ENCODE measurements at places on chromosomes 7 and 10.

- DNase-seq: no peak
Observed at GRCh38 chr10:132980426-132981172, 38.2 kb upstream of the CFAP46 start.

DNA sequence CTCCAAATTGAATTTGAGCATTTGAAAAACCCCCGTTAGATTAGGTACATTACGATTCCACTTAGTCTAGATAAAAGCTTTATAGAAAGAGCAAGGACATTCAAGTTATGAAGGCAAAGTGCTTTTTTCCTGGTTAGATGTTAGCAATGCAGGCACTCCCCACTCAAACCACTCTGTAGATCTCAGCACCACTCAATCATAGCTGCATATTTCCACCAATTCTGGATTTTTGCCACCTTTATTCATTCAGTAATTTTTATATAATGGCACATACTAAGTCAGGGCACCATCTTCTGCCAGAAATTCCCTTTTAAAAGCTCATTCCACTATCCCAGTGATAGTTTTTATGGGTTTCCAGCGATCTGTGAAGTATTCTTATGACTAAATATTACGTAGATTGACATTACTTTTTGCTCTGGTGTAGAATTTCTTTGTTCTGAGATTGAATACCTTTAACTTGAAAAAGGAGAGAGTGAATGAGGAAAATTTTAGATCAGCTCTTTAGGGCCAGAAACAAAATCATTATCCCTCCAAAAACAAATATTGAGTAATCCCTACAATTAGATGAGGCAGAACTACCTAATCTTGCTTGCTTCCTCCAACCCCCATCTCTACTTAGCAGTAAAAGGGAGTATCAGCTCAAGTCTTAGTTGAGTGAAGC is 51.6 kb downstream of the RNLS start:
- no peak for DNase-seq

GRCh38 chr10:3779158-3779741 is 5.8 kb downstream of the KLF6 start:
- no peak for DNase-seq

GRCh38 chr7:90853205-90853604 is 257.1 kb downstream of the CDK14 start:
- DNase-seq: no peak

DNA sequence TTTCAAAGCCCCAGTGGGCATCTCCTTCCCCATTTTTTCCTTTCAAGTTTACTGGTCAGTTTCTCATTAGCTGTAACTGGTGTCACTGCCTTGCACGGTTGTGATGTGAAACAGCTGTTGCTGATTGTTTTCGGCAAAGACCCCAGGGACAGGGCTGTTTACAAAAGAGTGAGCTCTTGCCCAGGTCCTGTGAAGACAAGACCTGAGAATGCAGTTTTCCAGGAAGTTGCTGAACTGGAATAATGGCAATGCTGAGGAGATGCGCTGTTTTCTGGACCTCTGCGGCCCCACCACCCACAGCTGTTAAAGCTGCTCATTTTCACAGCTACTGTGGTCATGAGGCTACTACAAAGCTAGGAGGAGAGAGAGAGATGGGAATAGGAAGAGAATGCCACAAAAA is 116.6 kb upstream of the RSU1 start:
- DNase-seq: no peak

- DNase-seq: no peak
Observed at GRCh38 chr10:16987976-16988610, 141.5 kb downstream of the CUBN start.

GRCh38 chr10:29795850-29796249 is 161.1 kb upstream of the SVIL start:
- no peak for DNase-seq

DNA sequence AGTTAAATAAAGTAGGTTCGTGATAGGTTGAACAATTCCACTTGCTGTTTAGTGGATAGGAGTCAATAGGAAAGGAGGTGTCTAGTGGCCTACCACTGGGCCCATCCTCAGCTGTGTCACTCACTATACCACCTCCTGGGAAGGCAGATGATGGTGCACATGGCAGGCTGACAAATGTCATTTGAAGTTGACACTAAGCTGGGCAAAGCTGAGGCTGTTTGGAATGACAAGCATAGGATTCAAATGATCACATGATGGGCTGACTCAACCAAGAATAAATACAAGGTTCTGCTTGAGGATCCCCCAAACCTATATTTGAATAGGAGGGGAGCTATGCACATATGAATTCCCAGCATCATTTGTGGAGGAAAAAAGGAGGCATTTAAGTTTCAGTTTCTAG is 489.8 kb downstream of the RPS24 start:
- DNase-seq: no peak

- no peak for DNase-seq
Observed at GRCh38 chr10:43953672-43954071, 305.0 kb upstream of the ZNF32 start.

- no peak for DNase-seq
Observed at GRCh38 chr10:33095867-33096815, 138.1 kb upstream of the ITGB1 start.

GRCh38 chr7:123675181-123675473 is 19.5 kb downstream of the LMOD2 start:
- DNase-seq: no peak

GRCh38 chr7:121442845-121443244 is 46.7 kb upstream of the FAM3C start:
- DNase-seq: no peak

DNA sequence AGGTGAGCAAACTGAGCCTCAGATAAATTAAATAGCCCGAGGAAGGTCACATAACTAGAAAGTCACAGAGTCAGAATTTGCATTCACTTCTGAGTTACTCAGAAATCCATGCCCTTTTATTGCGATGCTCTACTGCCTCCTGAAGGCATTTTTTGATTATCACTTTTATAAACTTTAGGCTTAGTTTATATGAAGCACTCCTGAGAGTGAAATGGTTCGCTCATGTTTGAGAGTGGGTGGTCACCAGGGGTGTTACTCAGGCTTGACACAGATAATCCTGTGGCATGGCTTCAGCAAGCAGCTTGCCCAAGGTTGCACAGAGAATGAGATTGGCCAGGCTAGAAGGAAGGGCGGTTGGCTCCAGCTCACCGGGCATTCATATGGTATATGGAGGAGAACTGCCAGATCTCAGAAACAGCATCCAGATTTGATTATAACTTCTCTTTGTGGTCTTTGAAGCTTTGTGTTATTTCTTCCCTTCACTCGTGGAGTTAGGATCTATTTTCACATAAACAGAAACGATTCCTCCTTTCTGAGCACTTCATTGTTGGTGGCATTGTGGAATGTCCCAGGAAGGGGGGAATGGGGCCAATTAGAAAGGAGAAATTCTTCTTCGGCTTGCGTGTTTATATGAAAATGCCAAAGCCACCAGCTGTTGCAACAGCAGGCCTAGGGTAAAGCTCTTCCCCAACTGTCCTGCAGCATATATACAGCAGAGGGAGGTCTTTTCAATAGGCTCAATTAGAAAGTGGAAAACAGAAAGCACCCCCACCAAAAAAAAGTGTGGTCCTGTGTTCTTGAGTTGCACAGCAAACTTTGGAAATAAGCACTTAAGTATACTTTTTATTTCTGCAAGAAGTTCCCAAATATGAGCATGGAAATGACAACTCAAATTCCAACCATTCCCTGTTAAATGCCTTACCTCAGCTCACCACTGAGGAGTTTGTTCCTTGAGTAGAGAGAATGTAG is 628.8 kb downstream of the SUGCT start:
- DNase-seq: peak; percentile 12

DNA sequence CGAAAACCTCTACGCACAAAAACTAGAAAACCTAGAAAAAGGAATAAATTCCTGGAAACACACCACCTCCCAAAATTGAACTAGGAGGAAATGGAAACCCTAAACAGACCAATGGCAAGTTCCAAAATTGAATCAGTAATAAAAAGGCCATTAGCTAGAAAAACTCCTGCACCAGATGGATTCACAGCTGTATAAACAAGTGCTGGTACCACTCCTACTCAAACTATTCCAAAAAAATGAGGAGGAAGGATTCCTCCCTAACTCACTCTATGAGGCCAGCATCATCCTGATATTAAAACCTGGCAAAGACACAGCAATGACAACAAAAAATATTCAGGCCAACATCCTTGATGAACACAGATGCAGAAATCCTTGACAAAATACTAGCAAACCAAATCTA is 228.2 kb downstream of the CHRM2 start:
- no peak for DNase-seq

GRCh38 chr10:75660823-75661222 is 229.4 kb downstream of the LRMDA start:
- DNase-seq: no peak

DNA sequence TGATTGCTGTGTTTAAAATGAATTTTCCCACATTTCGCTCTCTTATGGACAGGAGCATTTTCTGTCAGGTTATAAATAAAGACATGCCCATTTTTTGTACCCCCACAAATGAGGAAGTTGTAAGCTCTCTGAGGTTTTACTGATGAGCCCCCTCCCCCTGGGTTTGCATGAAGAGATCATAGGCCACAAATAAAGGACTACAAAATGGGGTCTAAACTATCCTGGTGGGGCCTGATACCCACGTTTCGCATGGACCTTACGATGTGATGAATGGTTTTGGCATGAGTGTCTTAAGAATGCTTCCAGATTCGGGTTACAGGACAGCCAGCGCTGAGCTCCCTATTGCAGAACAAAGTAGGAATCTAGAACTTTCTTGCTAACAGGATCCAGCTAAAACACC is 5.8 kb downstream of the IKZF1 start:
- no peak for DNase-seq

GRCh38 chr10:64363687-64364086 is 842.5 kb downstream of the REEP3 start:
- DNase-seq: no peak

GRCh38 chr10:97858001-97858439 is 8.4 kb downstream of the GOLGA7B start:
- no peak for DNase-seq

GRCh38 chr7:29989257-29989995 is at the start of gene SCRN1:
Gene SCRN1, minus strand, starts transcription at chr7:29989801. Its CDS starts 20,734 bp downstream, at chr7:29969067.
- DNase-seq: no peak

GRCh38 chr10:77909021-77909748 is 17.4 kb downstream of the DLG5 start:
- DNase-seq: no peak

DNA sequence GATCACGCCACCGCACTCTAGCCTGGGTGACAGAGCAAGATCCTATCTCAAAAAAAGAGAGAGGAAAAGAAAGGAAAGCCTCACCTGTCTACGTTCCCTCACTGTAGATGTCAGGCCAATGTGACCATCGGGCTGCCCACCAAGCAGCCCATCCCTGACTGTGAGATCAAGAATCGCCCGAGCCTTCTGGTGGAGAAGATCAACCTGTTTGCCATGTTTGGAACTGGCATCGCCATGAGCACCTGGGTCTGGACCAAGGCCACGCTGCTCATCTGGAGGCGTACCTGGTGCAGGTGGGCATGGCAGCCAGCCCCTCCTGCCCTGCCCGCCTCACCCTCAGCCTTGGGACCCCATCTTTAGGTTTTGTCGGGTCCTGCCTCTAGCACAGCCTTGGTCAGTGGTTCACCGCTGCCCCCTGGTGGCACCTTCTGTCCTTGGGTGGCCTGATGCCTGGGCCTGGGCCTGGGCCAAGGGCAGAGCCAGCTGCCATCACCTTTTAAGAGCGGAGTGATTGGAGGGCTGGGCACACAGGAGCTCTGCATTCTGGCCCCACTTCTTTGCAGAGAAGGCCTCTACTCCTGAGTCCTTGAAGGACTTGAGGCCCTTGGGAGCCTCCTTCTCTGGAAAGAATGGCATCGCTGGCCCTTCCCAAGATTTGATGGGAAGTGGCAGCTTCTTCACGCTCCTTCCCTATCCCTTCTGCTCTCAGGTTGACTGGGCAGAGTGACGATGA is 14.4 kb upstream of the AHCYL2 start:
- peak; percentile 67 for DNase-seq

DNA sequence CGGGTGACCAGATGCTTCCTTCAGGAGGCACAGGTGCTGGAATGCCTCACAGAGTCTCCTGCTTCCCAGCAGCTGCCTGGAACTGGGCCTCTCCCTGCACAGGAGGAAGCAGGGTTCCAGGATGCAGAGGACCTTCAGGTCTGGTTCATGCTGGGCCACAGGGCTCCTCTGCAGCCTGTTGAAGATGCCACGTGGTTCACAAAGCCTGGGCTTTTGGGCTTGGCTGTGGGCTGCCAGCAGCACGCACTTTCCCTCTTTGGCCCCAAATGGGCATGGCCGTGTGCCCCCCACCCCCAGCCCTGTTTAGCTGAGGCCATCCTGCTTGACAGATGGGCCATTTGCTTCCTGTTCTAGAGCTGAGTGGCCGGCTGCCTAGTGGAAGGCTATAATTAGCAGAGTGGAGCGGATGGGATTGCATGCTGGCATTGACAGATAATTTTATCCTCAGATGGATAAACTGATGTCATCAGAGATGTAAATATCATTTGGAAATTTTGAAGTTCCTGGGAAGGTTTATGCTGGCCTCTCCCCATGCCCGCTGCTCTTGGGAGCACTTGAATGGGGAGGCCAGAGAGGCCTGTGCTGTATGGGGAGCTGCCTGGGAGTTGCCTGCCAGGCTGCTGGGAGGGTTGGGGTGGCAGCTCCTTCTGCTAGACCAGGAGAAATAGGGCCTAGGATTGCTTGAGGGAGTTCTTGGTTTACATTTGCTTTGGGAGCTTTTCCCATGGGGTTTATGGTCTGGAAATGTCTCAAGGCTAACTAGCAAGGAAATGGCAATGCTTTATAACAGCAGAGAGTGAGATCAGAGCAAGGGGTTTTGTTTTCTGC is 28.2 kb downstream of the TSPAN15 start:
- DNase-seq: no peak

- DNase-seq: no peak
Observed at GRCh38 chr10:93999401-93999851, 5.7 kb downstream of the PLCE1 start.

DNA sequence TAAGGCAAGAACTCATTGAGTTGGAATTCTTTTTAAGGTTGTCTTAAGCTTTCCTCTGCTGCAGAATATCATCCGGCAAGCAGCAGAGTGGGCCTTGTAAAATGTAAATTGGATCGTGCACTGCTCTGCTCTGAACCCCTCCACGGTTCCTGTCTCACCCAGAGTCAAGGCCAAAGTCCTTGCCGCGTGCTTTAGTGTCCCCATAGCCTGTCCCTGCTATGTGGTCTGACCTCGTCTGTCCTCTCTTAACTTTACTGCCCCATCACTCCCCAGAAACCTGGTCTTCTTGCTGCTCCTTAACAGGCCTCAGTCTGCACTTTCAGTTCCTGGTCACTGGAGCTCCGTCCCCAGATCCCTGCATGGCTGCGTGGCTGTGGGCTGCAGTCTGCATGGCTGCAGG is 121.6 kb upstream of the SDK1 start:
- no peak for DNase-seq

- DNase-seq: no peak
Observed at GRCh38 chr7:150875791-150876190, 23.5 kb downstream of the AOC1 start.

GRCh38 chr10:132036887-132037675 is 28.7 kb upstream of the JAKMIP3 start:
- DNase-seq: no peak

GRCh38 chr10:78436222-78436573 is 402.5 kb downstream of the RPS24 start:
- DNase-seq: no peak

- no peak for DNase-seq
Observed at GRCh38 chr7:44893710-44894234, 8.4 kb upstream of the PURB start.

- no peak for DNase-seq
Observed at GRCh38 chr10:117476716-117477115, 65.8 kb upstream of the EMX2 start.

- DNase-seq: no peak
Observed at GRCh38 chr10:34047389-34047788, 712.9 kb upstream of the NRP1 start.

- no peak for DNase-seq
Observed at GRCh38 chr7:55016746-55017090, 2.1 kb upstream of the EGFR start.

- DNase-seq: no peak
Observed at GRCh38 chr10:16570731-16571130, 49.1 kb upstream of the C1QL3 start.

Data from NCI-H460 (cell line).